NCI-H2227 treated with DMSO at 0.1 percent for 48 hours (cell line): ENCODE measurements at places on chromosomes 7 and 10.

- DNase-seq, result no peak
Observed at GRCh38 chr7:106417273-106417902, 132.6 kb upstream of the NAMPT start.

- no peak for DNase-seq
Observed at GRCh38 chr7:102317231-102318059, 30.8 kb downstream of the SH2B2 start.

GRCh38 chr7:92781117-92781720 is 55.2 kb downstream of the CDK6 start:
- DNase-seq, result no peak

DNA sequence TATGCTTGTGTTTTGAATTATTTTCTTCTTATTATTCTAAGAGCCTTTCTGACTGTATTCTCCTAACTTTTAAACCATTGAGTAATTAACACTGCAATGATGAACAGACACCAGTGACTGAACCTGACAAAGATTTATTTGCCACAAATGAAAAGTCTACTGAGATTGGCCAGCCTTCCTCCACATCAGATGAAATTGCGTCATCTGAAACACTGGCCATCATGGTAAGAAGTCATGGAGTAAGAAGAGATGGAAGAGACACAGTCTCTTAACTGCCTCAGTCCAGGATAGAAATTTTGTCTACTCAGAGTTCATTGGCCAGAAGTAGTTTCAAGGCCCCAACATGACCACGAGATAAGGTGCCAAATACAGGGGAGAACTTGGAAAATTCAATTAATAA is 357.8 kb downstream of the BMPER start:
- DNase-seq, result no peak

DNA sequence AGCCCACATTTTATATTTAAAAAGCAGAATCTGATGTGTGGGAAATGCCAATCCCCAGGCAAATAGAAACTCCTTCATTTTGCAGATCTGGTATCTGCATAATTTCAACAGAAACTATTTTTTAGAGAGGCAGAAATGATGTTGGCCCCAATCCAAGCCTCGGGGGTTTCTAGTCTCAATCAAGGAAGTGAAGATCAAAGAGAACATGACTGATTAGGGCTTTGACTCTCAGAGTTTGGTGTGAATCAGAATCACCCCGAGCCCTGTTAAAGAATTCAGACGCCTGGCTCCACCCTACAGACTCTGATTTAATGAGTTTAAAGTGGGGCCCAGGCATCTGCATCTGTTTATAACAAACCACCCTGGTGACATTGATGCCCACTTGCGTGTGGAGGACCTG is 36.7 kb upstream of the UBE2H start:
- DNase-seq, result no peak

DNA sequence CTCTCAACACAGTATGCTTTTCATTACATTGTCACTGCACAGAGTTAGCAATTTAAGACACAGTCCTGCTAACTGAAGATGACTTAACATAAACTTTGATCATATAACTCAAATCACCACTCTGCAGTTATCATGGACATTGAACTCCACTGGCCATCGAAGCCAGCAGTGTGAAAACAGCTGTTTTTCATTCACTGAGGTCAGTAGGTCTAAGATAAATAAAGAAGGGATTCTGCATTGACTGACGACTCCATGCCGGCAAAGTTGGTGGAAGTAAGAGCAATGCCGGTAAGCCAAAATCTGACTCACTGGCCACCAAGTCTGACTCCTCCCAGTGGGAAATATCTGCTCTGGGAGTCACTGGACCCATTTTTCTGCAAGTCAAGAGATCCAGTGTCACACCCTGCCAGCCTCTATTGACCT is 449.9 kb upstream of the ANKRD30A start:
- no peak for DNase-seq

DNA sequence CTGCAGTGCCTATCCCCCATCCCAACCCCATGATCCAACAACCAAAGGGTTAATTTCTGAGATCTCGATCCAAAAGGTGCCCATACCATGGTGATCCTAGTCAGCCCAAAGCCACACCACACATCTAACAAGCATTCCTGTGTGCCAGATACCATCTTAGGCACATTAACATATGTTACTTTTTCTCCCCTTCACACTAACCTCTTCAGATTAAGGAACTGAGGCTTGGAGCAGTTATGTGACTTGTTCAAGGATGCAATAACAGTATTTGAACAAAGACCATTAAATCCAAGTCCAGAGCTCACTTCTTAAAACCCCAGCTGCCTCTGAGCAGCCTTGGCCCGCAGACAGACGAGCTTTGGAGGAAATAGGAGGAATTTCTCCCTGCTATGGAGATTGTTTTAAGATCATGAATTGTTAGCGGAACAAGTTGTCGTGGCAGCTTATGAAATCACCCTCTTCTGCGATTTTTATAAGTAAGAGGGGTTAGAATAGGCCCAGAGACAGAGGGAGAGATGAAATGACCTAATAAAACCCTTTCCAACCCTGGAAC is 327.2 kb downstream of the KCNMA1 start:
- no peak for DNase-seq

- DNase-seq, result no peak
Observed at GRCh38 chr7:142568435-142569097, 180.7 kb upstream of the PRSS1 start.

GRCh38 chr10:28248092-28248491 is 54.8 kb downstream of the MPP7 start:
- no peak for DNase-seq

DNA sequence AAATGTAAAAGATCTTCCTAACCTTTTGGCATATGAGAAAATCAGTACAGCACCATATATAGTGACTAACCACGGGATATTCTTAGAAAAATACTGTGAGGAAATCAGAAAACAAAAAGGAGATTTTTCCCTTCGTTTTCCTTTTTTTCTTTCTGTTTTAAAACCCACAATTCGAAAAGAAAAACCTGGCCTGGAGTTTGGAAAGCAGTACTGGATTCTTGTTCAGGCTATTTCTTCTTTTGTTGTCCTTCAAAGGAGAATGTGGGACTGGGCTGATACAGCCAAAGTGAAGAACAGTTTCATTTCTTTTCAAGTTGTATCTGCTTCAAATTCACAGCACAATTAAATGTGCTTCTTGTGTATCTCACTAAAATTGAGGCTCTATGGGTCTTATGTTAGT is 156.8 kb upstream of the PHYHIPL start:
- DNase-seq, result peak; percentile 4

- no peak for DNase-seq
Observed at GRCh38 chr10:123485341-123485960, 180.7 kb upstream of the GPR26 start.

DNA sequence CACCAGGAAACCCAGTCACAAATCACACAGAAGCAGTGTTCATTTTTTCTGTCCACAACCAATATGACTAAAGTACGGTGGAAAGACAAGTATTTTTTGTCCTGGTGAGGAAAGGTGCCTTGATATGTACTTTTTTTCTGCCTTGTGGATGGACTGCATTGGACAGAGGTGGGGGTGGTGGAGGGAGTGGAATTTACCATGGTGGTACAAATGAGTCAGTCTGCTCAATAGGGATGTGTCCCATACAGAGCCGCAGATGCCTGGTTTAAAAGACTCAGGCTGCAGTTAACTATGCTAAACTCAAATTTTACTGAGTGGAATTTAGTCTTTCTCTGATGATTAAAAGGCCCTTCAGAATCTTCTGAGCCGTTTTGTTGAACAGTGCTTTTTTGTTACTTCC is 674.5 kb upstream of the GALNT17 start:
- no peak for DNase-seq

DNA sequence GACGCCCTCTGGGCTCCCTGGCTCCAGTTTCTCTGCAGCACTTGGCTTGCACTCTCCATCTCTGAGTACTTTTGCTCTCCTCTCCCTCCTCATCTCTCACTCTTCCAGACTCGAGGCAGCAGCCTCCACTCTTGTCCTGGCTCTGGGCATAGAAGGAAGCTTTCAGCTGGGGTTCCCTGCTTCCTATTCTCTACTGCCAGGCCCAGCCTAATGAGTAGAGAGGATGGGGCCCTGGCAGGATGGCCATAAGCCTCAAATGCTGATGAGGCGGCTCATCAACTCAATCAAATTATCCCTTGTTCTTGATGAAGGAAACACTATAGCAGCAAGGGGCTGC is 55.8 kb downstream of the NEURL1 start:
- DNase-seq, result no peak

GRCh38 chr7:106346678-106347217 is 62.0 kb upstream of the NAMPT start:
- DNase-seq, result no peak

- no peak for DNase-seq
Observed at GRCh38 chr10:129598413-129598812, 131.4 kb downstream of the MGMT start.

DNA sequence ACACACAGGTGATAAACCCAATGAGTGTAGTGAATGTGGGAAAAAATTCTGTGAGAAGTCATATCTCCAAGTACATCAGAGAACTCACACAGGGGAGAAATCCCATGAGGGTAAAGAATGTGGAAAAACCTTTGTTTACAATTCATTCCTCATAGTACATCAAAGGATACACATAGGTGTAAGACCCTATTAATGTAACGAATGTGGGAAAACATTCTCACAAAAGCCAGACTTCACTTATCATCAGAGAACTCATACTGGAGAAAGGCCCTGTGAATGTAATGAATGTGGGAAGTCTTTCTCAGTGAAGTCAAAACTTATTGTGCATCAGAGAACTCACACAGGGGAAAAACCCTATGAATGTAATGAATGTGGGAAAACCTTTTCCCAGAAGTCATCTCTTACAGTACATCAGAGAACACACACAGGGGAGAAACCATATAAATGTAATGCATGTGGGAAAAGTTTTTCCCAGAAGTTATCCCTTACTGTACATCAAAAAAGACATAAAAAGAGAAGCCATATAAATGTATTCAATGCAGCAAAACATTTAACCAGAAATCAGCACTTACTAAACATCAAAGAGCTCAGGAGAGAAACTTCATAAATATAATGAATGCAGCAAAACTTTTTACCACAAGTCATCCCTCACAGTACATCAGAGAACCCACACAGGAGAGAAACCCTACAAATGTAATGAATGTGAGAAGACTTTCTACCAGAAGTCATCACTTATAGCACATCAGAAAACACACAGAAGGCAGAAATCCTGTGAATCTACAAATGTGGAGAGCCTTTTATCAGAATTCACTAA is 49.8 kb downstream of the ZNF239 start:
- no peak for DNase-seq

GRCh38 chr7:105623378-105623777 is 42.1 kb upstream of the EFCAB10 start:
- no peak for DNase-seq

- DNase-seq, result no peak
Observed at GRCh38 chr7:138258197-138258559, 181.9 kb downstream of the AKR1D1 start.

- no peak for DNase-seq
Observed at GRCh38 chr7:27239387-27240014, 3.1 kb upstream of the EVX1 start.

DNA sequence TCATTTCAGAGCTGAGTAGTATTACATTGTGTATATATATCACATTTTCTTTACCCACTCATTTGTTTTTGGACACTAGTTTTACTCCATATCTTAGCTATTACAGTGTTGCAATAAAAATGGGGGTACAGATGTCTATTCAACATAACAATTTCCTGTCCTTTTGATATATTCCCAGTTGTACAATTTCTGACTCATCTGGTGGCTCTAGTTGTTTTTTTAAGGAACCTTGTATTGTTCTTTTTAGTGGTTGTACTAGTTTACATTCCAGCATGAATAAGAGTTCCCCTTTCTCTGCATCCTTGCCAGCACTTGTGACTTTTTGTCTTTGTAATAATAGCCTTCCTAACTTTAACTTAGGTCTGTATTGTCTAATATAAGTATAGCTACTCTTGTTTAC is 739.9 kb downstream of the XPNPEP1 start:
- DNase-seq, result no peak
